Lung (tissue), 17 donors: ENCODE measurements at places on chromosomes 3 and 15.
A peak's percentile ranks its signal among the peaks of the same experiment; 100 is the strongest.

DNA sequence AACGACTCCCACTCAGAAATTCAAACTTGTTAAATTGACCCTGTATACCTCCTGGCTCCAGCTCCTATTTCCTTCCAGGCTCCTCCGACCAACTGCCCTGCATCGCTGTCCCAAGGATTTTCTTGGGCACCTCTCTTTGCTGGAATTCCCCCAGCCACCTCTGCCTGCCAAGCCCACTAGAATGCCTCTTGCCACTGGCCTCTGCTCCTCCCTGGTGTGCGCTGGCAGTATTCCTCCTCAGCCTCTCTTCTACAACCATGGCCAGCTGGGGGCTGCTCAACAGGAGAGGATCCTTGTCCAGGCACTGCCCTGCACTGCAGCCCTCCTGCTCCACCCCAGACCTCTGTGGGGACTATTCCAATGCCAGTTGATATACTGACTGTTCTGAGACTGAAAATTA lies 7.4 kb downstream of the WNT7A start:
- DNase-seq, result no peak

GRCh38 chr15:34128898-34129297 lies 27.0 kb downstream of the PGBD4 start:
- DNase-seq, result no peak

- no peak for DNase-seq
Observed at GRCh38 chr15:80500021-80500420, 95.8 kb downstream of the ARNT2 start.

DNA sequence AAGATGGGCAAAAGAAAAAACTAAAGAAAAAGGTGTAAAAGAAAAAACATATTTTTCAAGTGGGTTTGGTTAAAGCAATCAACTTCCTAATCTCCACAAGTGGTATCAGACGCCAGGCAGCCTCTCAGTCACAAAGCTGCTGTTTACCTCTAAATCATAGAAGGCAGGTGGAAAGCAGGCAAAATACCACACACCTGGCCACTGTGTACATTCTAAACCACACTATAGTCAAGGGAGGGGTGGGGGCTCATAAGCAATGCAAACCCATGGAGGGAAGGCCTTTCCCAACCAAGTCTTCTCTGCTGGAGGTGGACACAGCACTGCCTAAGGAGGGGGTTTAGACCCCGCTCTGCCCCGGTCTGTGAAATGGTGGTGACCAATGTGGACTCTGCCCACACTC lies 50.4 kb downstream of the MCF2L2 start:
- peak; percentile 42 for DNase-seq

DNA sequence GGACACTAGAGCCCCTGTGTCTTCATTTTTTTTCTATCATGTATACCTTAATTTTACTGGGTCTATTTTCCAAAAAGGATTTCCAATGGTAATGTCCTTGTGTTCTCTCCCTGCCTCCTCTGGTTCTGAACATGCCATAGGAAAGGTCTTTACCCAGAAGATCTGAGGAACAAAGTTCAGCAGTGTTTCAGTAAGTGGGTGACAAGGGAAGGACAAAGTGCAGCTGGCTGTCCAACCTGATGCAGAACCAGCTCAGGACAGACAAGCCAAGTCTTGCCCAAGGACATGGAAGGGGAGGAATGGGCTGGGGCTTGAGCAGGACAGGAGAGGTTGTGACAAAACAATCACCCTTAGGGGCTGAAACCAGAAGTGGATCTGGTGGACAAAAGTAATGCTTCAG lies 61.2 kb upstream of the STRIT1 start:
- no peak for DNase-seq

GRCh38 chr3:113070072-113070640 lies 79.4 kb downstream of the GTPBP8 start:
- DNase-seq, result peak; percentile 93
